Ascending aorta (tissue), 2 donors: ENCODE measurements at places on chromosomes 16 and 17. TPM values are rescaled to one million over a fixed set of nuclear protein-coding genes. Genes with fewer than 3 reads are reported as not detected.

The EFTUD2 gene
- 126 TPM for total RNA-seq

DNA sequence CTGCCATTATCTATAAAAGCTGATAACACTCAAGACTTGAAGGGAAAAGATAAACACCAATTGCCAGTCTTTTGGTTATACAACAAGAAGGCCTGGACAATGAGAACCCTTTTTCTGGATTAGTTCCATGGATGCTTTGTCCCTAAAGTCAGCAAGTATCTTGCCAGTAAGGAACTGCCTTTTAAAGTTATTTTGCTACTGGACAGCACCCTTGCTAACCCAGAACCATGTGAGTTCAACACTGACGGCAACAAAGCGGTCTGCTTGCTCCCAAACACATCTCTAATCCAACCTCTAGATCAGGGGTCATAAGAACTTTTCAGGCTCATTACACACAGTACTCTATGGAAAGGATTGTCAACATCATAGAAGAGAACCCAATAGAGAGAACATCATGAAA, 25.3 kb upstream of the ABCA6 start:
- no peaks in the 10 kb centered on the region for H3K36me3 ChIP-seq
- no peaks in the 10 kb centered on the region for H3K27me3 ChIP-seq
- H3K4me3 ChIP-seq: no peak overlapping the region
- DNase-seq: no peak
- H3K4me1 ChIP-seq: no peaks in the 10 kb centered on the region

The TPSG1 gene
- not detected for total RNA-seq

DNA sequence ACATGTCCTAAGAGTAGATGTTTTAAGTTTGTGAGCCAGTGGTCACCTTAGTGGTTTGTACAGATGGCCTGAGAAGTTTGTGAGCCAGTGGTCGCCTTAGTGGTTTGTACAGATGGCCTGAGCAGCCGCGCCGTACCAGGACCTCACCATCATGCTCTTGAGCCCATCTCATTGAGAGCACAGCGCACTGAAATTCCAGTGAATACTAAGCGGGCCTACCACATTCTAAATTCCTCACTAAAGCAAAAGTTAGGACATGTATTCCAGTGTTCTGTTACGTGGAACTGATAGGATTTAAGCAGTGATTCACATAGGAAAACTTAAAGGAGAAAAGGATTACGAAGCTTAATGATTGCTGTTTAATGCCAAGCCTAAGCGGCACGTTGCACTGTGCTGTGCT, 3.9 kb downstream of the USP10 start:
- no peak overlapping the region for H3K4me3 ChIP-seq
- no peaks in the 10 kb centered on the region for H3K36me3 ChIP-seq
- DNase-seq: no peak
- H3K4me1 ChIP-seq: peaks cover 12% of the 10 kb centered on the region
- no peak overlapping the region for H3K27ac ChIP-seq
- H3K27me3 ChIP-seq: no peaks in the 10 kb centered on the region

The SPHK1 gene
- 120 TPM for total RNA-seq
